ENCODE measurements at places on chromosomes 1 and 21. TPM values are rescaled to one million over a fixed set of nuclear protein-coding genes. Genes with fewer than 3 reads are reported as not detected.

The TFF3 gene
- not detected for total RNA-seq

The OSBPL9 gene
- 82.9 TPM for total RNA-seq

The A3GALT2 gene
- 0.09 TPM for total RNA-seq

The E2F2 gene
- 0.81 TPM for total RNA-seq

Measured in endothelial cell of coronary artery (primary cell).